ENCODE measurements at places on chromosomes 3 and 15. TPM values are rescaled to one million over a fixed set of nuclear protein-coding genes. Genes with fewer than 3 reads are reported as not detected.

TUSC7 gene
- total RNA-seq = not detected

TMEM89 gene
- not detected for total RNA-seq

TNFAIP8L3 gene
- 3.5 TPM for total RNA-seq

TP63 gene
- 0.30 TPM for total RNA-seq

DNA sequence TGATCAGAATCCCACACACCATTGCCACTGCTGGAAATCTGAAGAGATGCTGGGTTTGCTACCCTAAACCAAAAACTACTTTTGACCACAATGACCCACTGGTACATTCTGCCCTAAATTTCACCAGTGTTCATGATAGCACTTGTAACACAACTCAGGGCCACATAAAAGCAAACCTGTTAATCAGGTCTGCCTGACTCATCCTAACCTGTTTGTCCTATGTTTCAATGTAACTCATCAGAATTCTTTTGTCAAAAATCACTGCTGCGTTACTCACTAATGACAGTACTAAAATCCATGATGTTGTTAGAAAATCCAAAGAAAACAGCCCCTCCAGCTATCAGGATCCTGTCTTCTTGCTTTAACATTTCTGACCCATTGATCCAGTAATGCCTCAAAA, 55.6 kb upstream of the XCR1 start:
- H3K27ac ChIP-seq = no peak overlapping the region
- H3K27me3 ChIP-seq = no peaks in the 10 kb centered on the region
- no peak overlapping the region for H3K4me3 ChIP-seq
- no peak for DNase-seq

DNA sequence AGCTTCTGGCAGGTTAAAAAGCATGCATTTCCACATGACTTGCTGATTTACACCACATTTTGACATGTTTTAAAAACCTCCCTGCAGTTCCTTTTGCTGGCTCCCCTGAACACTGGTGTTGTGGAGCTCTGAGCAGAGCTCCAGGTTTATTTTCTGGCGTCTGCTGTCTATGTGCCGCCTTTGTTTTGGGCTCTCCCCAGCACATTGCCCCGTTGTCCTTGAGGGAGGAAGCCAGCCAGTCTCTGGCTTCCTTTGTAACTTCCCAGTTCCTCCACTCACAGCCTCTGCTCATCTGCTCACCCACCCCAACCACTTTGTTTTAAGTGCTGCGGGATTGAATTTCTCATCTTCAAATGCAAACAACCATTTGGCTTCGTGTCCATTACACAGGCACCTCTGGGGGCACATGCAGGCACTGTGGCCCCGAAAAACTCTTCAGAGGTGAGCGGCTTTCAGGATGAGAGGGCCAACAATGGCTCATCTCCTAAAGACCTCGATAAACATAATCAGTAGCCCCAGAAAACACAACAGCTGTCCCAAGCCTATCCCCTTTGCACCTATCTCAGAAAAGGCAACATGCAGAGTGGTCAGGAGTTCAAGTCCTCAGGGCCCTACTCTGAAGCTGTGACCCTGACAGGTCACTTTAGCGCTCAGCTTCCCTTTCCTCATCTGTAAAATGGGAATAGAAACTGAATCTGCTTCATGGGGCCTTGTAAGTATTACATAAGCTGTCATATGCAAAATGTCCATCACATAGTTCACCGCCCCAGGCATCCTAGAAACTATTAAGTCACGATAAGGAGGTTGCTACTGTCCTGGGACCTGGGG, 1.3 kb upstream of the MEF2A start:
- H3K27me3 ChIP-seq = no peaks in the 10 kb centered on the region
- H3K4me3 ChIP-seq = peak overlapping the region; percentile 38
- DNase-seq = no peak
- H3K27ac ChIP-seq = peak overlapping the region; percentile 99

- H3K27ac ChIP-seq = no peak overlapping the region
- H3K36me3 ChIP-seq = no peaks in the 10 kb centered on the region
- DNase-seq = no peak
These were observed 686.5 kb upstream of the GOLIM4 start for GRCh38 chr3:168782193-168782592.

- H3K4me3 ChIP-seq = no peak overlapping the region
- H3K27ac ChIP-seq = no peak overlapping the region
- H3K27me3 ChIP-seq = no peaks in the 10 kb centered on the region
- no peaks in the 10 kb centered on the region for H3K4me1 ChIP-seq
These were observed 7.4 kb downstream of the NOX5 start for GRCh38 chr15:69021895-69022294.

GRCh38 chr15:64552281-64552948, 92.0 kb downstream of the ZNF609 start:
- no peaks in the 10 kb centered on the region for H3K36me3 ChIP-seq
- peaks cover 10% of the 10 kb centered on the region for H3K4me1 ChIP-seq
- no peak overlapping the region for H3K27ac ChIP-seq
- H3K27me3 ChIP-seq = no peaks in the 10 kb centered on the region
- DNase-seq = no peak

- peak overlapping the region; percentile 79 for H3K27ac ChIP-seq
- H3K36me3 ChIP-seq = no peaks in the 10 kb centered on the region
- no peak overlapping the region for H3K4me3 ChIP-seq
- no peaks in the 10 kb centered on the region for H3K27me3 ChIP-seq
- DNase-seq = peak; percentile 86
These were observed 153.6 kb downstream of the TNIK start for GRCh38 chr3:171306631-171307030.

DNA sequence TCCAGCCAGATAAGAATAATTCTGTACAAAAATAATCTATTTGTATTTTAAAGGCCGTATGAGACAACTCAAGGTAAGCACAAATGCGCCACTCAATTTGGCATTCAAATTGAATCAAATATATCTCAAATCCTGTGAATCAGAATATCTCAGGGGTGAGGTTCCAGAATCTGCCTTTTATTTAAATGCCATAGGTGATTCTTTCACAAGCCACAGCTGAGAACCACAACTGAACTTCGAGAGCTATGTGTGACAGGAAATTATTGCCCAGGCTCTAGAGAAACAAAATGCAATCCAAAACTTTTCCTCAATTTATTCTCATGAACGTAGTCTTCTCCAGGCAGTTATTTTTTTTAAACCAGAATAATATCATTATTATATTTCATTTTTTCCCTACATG, 11.9 kb downstream of the ATP8B4 start:
- H3K27ac ChIP-seq = no peak overlapping the region
- no peak for DNase-seq
- H3K4me1 ChIP-seq = peaks cover 12% of the 10 kb centered on the region

DNA sequence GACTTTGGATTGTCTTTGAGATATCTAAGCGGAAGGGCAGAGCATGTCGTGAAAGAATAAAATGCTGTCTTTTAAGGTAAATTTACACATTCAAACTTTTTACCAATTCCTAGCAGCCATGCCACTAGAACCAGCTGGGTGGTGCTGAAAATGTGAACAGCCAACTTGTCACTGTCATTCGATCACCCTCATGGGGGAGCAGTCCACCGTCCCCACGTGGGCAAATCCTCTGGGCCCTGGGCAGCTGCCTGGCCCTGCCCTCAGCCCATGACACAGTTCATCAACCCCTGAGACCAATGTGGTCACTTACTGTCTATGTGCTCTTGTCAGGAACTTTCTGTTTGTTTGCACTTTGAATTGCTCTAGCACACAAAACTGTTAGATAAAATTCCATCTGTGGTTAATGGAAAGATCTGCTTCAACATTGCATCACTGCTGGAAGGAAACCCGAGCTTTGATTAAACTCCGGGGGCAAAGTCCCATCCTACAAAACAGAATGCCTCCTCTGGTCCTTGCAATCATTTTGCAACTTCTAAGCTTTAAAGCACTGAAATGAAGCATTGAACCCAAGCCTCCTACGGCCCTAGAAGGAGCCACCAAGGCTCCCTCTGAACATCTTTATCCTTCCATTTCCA, 50.1 kb downstream of the PCSK6 start:
- H3K27ac ChIP-seq = peak overlapping the region; percentile 59
- H3K4me1 ChIP-seq = no peaks in the 10 kb centered on the region
- DNase-seq = no peak
- H3K4me3 ChIP-seq = no peak overlapping the region
- no peaks in the 10 kb centered on the region for H3K36me3 ChIP-seq
- no peaks in the 10 kb centered on the region for H3K27me3 ChIP-seq

GRCh38 chr3:56957522-56957921, 102.9 kb upstream of the SPATA12 start:
- H3K4me1 ChIP-seq = no peaks in the 10 kb centered on the region
- no peaks in the 10 kb centered on the region for H3K27me3 ChIP-seq
- no peak for DNase-seq
- H3K27ac ChIP-seq = no peak overlapping the region
- no peak overlapping the region for H3K4me3 ChIP-seq

- H3K27me3 ChIP-seq = peaks cover 12% of the 10 kb centered on the region
- no peaks in the 10 kb centered on the region for H3K36me3 ChIP-seq
- no peaks in the 10 kb centered on the region for H3K4me1 ChIP-seq
These were observed 65.3 kb downstream of the NSMCE3 start for GRCh38 chr15:29204369-29204755.

DNA sequence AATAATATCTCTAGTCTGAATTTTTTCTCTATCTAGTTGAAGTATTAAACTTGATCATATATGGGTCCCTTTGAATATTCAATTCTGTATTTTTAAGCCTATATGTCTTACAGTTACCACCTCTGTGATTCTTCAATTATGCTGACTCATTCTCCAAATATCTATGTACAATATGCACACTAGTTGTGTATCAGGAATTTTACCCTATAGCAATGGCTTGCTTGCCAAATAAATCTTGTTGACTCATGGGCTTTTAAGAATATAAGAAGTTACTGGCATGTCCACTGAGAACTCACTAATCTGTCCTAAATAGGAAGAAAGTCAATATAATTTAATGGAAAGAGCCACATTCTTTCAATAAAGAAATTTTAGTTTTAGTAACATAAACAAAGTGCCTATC, 656.3 kb downstream of the RBMS3 start:
- H3K4me1 ChIP-seq = no peaks in the 10 kb centered on the region

DNA sequence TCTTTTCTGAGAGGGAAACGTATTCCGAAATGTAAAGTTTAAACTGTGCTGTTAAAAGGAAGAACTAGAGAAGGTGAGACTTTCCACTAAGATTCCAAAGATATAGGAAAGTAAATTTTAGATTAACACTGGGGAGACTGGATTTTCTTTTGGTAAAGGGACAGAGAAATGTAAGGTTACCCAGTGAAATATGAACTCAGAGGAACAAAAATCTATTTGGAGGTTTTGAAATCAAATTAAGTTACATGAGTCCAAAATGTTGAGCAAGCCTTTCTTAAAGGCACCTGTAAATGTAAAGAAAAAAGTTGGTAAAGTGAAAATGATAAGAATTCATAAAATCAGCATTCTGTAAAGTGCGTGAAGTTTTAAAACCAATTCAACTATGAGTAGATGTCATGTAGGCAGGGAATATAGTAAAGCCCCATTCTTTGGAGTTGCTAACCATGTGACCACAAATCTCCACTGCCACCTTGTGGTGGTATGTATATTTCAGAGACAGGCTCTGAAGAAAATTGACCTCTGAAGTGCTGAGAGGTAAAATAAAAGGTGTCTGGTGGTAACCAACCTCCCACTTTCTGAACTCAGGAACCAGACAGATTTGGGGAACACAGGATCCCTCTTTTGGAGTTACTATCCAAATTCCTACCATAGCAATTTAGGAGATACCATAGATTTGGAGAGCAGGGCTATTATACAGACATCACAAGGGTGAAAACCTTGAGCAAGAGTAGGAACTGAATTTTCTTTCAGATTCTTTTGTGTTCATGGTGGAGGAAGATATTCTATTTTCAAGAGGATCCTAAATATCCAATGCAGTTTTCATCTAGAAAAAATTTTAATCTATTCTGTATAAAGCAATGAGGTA, 215.3 kb downstream of the ROBO2 start:
- H3K27me3 ChIP-seq = no peaks in the 10 kb centered on the region
- H3K27ac ChIP-seq = no peak overlapping the region
- H3K36me3 ChIP-seq = no peaks in the 10 kb centered on the region
- DNase-seq = no peak

DNA sequence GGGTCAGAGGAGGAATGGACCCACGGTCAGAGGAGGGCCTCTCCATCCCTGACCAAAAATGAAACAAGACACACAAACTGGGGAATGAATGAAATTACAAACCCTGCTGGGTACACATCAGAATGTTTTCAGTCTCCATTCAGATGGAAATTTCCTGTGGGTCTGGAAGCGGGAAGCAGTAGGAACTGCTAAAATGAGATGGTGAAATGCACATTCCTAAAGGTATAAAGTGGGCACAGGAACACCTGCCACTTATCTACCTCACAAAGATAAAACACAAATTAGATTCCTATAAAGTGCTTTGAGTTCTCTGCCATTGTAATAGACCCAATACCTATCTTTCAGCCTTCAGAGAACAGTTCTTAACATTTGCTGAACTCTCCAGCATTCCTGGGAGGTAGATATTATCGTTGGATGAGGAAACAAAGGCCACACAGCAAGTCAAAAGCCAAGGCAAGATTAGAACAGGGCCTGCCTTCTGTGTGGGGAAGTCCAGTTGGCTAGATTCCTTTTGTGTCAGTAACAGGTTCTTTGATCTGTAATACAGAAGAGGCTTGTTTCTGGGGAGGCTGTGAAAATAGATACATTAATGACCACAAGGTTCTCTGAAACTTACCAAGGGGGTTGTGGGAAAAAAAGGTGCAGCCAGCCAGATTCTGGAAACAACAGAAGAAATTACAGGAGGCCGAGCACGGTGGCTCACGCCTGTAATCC, 98.4 kb downstream of the IGF2BP2 start:
- no peaks in the 10 kb centered on the region for H3K27me3 ChIP-seq
- no peak for DNase-seq
- no peak overlapping the region for H3K4me3 ChIP-seq
- no peaks in the 10 kb centered on the region for H3K36me3 ChIP-seq
- H3K27ac ChIP-seq = no peak overlapping the region

DNA sequence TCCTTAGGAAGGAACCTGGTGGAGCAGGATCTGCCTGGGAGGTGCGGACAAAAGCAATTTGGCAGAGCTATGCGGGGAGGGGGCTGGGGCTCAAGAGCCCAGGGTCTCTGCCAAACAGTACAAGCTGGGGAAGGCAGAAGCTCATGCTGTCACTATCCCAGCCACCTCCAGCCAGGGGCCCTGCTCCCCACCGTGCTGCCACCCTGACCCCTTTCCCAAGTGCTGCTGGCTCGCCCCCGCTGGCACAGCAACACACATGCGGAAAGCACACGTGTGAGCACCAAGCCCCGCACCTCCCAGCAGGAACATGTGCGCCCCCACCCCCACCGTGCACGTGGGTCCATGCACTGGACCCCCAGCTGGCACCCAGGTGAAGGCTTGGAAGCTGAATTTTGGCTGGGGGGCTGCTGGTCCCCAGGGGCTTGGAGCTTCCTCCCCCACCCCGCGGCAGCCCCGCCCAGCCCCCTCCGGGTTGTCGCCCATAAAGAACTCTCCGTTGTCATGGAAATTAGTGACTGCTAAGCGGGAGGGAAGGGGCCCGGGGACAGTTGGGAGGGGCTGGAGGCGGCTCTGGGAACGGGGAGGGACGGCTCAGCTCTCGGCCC, 742 bp downstream of the CAMKV start:
- H3K4me1 ChIP-seq = peaks cover 3% of the 10 kb centered on the region
- no peak overlapping the region for H3K27ac ChIP-seq
- H3K36me3 ChIP-seq = no peaks in the 10 kb centered on the region
- DNase-seq = no peak
- peaks cover 38% of the 10 kb centered on the region for H3K27me3 ChIP-seq

Data from heart right ventricle (tissue), 16 donors.